Activated naive CD8-positive, alpha-beta T cell treated with anti-CD3 and anti-CD28 coated beads, Interleukin-2, amount 10 ng/mL, durations not matched to agents 7 days and 5 days (primary cell): ENCODE measurements at places on chromosomes 5 and 9.

DNA sequence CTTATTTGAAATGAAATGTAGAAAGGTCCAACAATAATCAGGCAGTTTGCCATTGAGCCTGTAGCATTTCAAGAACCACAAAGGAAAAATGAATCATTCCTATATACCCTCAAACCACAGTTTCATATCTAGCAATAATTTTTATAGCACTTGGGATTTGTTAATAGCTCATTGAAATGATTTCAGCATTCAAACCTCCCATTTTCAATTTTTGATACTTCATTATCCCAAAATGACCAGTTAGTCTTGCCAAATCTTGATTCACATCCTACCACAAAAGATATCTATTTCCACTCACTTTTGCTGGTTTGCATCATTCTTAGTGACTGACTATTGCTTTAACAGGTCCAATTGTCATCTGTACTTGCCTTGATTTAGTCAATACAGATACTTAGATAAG, 790.1 kb downstream of the TLE1 start:
- no peaks in the 10 kb centered on the region for H3K4me1 ChIP-seq
- H3K4me3 ChIP-seq = no peak overlapping the region
- no peaks in the 10 kb centered on the region for H3K27me3 ChIP-seq
- no peak for DNase-seq
- H3K27ac ChIP-seq = no peak overlapping the region

GRCh38 chr5:168608821-168609220, 29.7 kb upstream of the PANK3 start:
- no peak overlapping the region for H3K27ac ChIP-seq
- no peak overlapping the region for H3K4me3 ChIP-seq
- H3K27me3 ChIP-seq = no peaks in the 10 kb centered on the region
- peaks cover 12% of the 10 kb centered on the region for H3K4me1 ChIP-seq
- DNase-seq = no peak

- no peak for DNase-seq
- H3K27me3 ChIP-seq = peaks cover 3% of the 10 kb centered on the region
- peaks cover 2% of the 10 kb centered on the region for H3K36me3 ChIP-seq
- H3K4me1 ChIP-seq = no peaks in the 10 kb centered on the region
- H3K27ac ChIP-seq = no peak overlapping the region
These were observed 125.6 kb upstream of the DMRT1 start for GRCh38 chr9:715743-716400.

DNA sequence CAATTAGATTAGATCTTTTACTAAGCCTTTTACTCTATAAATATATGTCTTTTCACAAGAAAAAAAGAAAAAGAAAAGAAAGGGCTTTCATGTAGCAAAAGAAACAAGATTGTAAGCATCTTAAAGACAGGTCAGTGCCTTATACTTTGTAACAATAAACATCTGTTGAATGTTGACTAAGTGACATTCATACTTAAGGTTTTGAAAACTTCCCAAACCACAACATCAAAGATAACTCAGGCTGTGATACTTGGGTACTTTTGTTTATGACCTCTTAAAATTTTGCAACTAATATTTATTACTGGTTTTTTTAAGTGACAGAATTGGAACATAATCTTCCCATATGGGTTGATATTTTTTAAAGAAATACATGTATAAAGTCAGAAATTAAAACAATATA, 7.4 kb downstream of the GRAMD2B start:
- no peak for DNase-seq
- H3K4me3 ChIP-seq = no peak overlapping the region
- H3K36me3 ChIP-seq = peaks cover 12% of the 10 kb centered on the region
- no peak overlapping the region for H3K27ac ChIP-seq

DNA sequence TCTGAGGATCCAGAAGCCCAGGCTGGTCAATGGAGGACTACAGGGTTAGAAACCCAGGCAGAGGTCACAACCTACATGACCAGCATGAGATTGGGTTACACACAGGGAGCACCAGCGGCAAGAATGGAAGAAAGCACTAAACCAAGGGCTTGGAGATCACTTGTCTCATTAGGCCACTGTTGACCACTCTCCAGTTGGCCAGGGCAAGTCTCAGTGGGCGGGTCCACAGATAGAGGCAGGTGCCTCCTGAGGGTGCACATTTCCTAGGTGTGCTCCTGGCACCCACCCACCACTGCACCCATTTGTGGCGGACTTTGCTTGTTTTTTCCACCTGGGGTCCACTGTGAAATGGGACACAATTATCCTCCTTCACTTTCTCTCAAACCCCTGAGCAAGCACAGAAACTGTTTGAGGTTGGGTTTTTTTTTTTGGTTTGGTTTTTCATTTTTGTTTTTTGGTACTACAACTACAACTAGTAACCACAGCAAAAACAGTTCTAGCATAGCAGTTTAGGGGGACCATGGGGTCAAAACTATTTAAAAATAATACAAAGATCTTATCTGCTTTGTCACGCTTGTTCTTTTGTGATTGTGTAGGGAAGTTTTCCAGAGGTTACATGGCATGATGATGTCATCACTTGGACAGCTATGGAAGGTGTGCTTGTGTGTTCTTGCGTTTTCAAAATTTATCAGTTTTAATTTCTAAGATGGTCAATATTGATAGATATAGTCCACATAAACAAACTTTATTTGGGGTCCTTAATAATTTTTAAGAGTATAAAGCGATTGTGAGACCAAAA, 6.1 kb downstream of the NPR2 start:
- DNase-seq = no peak
- H3K36me3 ChIP-seq = peaks cover 4% of the 10 kb centered on the region
- H3K4me1 ChIP-seq = peaks cover 10% of the 10 kb centered on the region
- H3K4me3 ChIP-seq = no peak overlapping the region
- H3K27me3 ChIP-seq = no peaks in the 10 kb centered on the region

DNA sequence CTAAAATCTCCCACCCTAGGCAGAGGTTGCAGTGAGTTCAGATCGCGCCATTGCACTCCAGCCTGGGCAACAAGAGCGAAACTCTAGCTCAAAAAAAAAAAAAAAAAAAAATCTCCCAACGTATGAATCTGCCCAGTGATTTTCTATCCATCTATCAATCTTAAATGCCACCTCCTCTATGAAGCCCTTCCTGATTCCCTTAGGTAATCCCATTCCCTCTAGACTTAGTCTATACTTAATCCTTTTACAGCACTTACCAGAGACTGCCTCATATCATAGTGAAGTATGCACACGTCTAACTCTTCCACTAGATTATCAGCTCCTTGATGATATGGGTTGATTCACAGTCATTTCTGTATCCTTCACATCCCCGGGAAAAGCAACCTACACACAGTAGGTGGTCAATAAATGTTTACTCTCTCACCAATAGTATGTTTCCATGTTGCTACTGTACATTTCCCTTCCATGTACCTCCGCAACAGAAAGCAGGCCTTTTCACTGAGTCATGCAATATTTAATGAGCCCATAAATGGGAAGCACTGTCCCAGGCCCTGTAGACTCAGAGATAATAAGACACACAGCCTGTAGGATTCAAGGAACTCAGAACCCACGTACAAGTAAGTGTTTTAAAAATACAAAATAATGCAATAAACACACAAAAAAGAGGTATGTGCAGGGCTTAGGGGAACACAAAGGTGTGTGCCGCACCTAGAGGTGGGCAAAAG, 1.2 kb downstream of the DROSHA start:
- peaks cover 27% of the 10 kb centered on the region for H3K4me1 ChIP-seq
- H3K27me3 ChIP-seq = no peaks in the 10 kb centered on the region
- peak overlapping the region; percentile 39 for H3K27ac ChIP-seq
- peaks cover 28% of the 10 kb centered on the region for H3K36me3 ChIP-seq
- no peak for DNase-seq
- H3K4me3 ChIP-seq = peak overlapping the region; percentile 93

DNA sequence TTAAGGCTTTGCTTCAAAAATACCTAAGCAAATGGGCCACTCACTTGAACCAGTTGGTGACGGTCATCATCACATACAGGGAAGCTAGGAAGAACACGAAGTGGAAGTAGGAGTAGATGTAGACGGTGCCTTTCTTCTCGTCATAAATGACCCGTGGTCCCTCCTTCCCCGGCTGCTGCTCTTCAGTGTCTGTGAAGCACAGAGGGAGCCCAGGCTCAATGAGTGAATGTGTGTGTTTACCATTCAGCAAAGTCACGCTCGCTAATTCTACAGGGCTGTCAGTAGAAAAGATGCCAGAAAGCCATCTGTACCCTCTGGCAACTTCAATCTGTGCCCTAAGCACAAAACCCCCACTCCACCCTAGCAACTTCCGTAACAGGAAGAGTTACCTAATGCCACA, 109.8 kb downstream of the SERINC5 start:
- no peak overlapping the region for H3K4me3 ChIP-seq
- H3K36me3 ChIP-seq = peaks cover 48% of the 10 kb centered on the region
- no peaks in the 10 kb centered on the region for H3K27me3 ChIP-seq
- peak overlapping the region; percentile 16 for H3K27ac ChIP-seq
- H3K4me1 ChIP-seq = peaks cover 24% of the 10 kb centered on the region

DNA sequence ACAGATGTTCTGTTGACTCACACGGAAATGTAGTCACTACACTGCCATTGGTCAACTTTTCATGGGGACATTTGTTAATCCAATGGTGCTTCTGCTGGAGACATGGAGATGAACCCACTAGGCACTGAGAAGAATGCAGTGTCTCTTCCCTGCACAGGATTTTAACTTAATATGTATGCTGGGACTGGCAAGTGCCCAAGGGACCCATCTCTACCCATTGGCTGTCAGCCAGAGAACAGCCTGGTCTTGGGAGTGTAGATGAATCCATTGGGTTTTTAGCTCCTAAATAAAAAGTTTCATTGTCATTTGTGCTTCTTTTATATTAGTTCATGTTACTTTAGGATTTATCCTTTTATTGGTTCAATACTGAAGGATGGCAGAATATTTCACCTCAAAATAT, 195.8 kb upstream of the CDH6 start:
- no peaks in the 10 kb centered on the region for H3K36me3 ChIP-seq
- H3K4me1 ChIP-seq = no peaks in the 10 kb centered on the region
- no peak overlapping the region for H3K27ac ChIP-seq

GRCh38 chr5:150052956-150053712, 33.2 kb downstream of the CSF1R start:
- peaks cover 18% of the 10 kb centered on the region for H3K36me3 ChIP-seq
- no peak for DNase-seq
- H3K27me3 ChIP-seq = no peaks in the 10 kb centered on the region
- peaks cover 6% of the 10 kb centered on the region for H3K4me1 ChIP-seq
- H3K27ac ChIP-seq = peak overlapping the region; percentile 32

DNA sequence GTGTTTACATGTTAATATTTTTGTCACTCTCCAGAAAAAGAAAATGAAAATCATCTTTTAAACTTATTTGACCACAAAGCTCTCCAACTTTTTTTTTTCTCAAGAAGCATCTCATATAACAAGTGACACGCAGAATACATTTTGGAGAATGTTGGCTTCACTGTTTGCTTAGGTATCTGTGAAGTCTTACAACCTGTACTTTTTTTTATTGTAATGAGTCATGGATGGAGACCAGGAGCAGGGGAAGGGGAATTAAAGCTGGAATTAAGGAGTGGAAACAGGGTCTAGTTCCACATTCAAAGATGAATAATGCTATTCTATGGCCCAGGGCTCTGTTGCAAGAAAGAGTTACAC, 211.9 kb downstream of the MAN2A1 start:
- DNase-seq = no peak
- H3K27me3 ChIP-seq = no peaks in the 10 kb centered on the region
- no peak overlapping the region for H3K27ac ChIP-seq

GRCh38 chr5:66242050-66242715, 98.1 kb downstream of the SREK1 start:
- H3K36me3 ChIP-seq = no peaks in the 10 kb centered on the region
- no peaks in the 10 kb centered on the region for H3K4me1 ChIP-seq

GRCh38 chr9:134165357-134166315, 1.3 kb upstream of the RNU6ATAC start:
- DNase-seq = peak; percentile 67
- H3K36me3 ChIP-seq = no peaks in the 10 kb centered on the region
- peak overlapping the region; percentile 16 for H3K27ac ChIP-seq

DNA sequence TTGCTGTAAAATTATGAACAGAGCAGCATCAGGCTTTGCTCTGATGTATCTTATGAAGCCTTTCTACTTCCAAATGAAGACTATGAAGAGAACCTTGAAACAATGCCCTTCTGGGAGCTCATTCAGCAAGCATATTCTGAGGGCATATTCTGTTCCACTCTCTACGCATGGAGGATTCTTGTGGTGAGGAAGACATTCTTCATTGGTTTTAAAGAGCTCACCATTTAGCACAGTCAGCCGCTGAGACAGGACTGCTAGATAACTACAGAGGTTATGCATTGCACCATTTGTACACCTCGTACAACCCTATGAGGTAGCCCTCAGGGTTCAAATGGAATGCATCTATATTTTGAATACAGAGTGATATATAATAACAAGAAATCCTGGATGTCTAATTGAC, 61.0 kb downstream of the INVS start:
- H3K36me3 ChIP-seq = peaks cover 12% of the 10 kb centered on the region
- H3K4me1 ChIP-seq = peaks cover 2% of the 10 kb centered on the region
- H3K27ac ChIP-seq = no peak overlapping the region
- H3K27me3 ChIP-seq = peaks cover 2% of the 10 kb centered on the region
- DNase-seq = no peak
- H3K4me3 ChIP-seq = no peak overlapping the region

GRCh38 chr5:25963251-25964008, 1075.0 kb downstream of the CDH9 start:
- no peaks in the 10 kb centered on the region for H3K4me1 ChIP-seq
- H3K36me3 ChIP-seq = no peaks in the 10 kb centered on the region
- no peak overlapping the region for H3K27ac ChIP-seq
- DNase-seq = no peak
- no peak overlapping the region for H3K4me3 ChIP-seq
- no peaks in the 10 kb centered on the region for H3K27me3 ChIP-seq

DNA sequence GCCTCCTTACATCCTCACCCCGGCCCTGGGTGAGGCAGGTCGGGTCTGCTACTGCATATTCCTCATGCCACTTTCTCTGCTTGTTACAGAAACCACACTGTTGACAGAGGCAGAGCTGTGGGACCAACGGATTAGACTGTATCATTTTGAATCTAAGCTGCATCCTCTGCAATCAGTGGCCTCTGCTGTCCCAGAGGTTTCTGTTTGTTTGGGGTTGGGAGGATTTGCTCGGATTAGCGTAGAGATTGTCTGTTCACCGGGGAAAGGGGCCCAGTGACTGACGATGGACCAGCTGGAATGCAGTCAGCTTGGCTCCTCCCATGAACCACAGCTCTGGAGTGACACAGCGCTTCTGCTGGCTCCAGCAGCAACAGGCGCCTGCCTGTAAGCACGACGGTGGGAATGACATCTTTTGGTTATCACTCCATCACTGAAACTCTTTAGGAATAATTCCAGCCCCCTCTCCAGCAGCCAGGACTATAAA, 37.3 kb upstream of the ADRA1B start:
- H3K36me3 ChIP-seq = no peaks in the 10 kb centered on the region
- H3K27me3 ChIP-seq = peaks cover 20% of the 10 kb centered on the region
- DNase-seq = no peak

DNA sequence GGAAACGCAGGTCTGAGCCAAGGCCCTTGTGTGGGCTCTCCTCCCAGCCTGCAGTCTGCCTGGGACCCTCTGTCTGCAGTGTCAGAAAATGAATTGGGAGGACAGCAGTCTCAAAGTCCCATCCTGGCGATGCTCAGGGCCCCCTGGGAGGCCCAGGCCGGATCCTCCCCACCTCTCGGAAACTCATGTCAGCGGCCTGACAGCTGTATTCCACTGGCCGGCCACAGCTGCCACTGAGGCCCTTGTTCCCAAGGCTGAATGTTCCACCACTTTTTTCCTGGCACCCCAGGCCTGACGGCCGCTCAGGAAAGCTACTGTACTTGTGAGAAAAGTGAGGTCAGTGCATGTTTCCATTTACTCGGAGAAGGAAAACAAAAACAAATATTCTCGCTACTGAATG, 180.0 kb downstream of the FGF18 start:
- no peak for DNase-seq
- peaks cover 6% of the 10 kb centered on the region for H3K27me3 ChIP-seq

GRCh38 chr5:143197260-143197656, 206.2 kb downstream of the NR3C1 start:
- H3K4me3 ChIP-seq = no peak overlapping the region
- H3K36me3 ChIP-seq = peaks cover 15% of the 10 kb centered on the region
- no peak for DNase-seq
- peaks cover 5% of the 10 kb centered on the region for H3K4me1 ChIP-seq
- no peak overlapping the region for H3K27ac ChIP-seq
- no peaks in the 10 kb centered on the region for H3K27me3 ChIP-seq
